ENCODE measurements at places on chromosomes 7 and 10.

DNA sequence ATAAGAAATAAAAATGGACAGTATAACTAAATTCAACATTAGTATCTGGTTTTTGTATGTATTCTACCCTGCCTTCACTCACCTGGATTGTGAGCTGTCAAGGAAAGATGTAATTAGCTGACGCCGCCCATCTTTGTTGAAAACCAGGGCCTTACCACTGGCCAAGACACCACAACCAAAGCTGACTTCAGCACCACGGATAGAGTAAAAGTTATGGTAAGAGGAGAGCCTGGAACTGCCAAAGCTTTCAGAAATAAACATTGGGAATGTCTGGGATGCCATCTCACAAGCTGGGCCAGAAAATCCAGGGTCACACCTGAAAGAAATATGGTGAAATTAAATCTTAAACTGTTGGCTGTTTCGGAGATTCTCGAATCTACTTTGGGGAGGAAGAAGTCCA lies 190.1 kb upstream of the SLC26A5 start:
- DNase-seq: peak; percentile 38

DNA sequence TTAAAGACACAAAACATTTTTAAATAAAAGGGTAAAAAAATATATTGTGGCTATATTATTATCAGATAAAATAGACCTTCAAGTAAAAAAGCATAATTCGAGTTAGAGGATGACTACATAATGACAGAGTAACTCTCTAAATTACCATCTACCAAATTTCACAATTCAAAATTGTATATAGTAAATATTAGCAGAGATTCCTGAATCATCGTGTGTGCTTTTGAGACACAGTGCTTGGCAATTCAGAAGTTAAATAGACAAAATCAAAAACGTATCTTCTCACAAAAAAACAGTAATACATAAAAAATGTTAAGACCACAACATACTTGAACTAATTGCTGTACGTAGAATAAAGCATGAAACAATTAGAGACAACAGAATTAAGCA lies 110.4 kb downstream of the AHR start:
- peak; percentile 19 for DNase-seq

DNA sequence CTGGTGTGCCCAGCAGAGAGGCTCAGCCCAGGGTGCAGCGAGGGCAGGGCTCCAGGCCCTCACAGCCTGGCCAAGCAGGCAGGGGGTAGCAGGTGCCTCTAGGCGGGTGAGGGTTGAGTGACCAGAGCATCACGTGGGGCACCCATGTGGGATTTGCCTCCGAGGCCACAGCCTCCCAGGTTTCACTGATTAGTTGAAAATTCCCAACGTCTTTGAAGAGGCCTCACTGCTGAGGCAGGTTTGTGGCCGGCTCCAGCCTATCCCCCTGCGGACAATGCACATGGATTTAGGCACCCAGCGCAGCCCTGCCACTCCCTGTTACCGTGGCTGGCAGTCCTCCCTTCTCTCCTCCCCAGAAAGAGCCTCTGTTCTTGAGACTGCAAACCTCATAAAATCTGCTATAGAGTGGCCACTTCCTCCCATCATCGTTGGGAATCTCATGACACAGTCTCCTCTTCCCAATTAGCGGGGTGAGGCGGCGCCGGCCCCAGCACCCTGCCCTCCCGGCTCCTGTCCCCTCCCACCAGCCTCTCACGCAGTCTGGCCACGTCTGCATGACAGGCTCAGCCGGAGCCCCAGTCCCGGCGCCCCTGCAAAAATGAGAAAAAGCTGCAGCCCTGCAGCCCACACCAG lies 10.8 kb downstream of the MYL10 start:
- DNase-seq: no peak

DNA sequence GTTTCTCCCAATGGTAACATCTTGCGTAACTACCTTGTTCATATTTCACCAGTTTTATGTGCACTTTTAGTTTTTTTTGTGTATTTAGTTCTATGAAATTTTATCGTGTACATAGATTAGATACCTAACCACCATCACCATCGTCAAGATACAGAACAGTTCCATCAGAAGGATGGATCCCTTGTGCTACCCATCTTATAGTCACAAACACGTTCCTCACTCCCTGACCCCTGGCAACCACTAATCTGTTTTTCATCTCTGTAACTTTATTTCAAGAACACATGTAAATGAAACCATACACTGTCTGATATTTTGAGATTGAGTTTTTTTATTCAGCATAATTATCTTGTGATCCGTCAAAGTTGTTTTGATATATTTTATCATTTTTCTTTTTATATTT lies 29.9 kb downstream of the FANK1 start:
- no peak for DNase-seq
